ENCODE measurements at places on chromosomes 16 and 17.
A peak's percentile ranks its signal among the peaks of the same experiment; 100 is the strongest.

DNA sequence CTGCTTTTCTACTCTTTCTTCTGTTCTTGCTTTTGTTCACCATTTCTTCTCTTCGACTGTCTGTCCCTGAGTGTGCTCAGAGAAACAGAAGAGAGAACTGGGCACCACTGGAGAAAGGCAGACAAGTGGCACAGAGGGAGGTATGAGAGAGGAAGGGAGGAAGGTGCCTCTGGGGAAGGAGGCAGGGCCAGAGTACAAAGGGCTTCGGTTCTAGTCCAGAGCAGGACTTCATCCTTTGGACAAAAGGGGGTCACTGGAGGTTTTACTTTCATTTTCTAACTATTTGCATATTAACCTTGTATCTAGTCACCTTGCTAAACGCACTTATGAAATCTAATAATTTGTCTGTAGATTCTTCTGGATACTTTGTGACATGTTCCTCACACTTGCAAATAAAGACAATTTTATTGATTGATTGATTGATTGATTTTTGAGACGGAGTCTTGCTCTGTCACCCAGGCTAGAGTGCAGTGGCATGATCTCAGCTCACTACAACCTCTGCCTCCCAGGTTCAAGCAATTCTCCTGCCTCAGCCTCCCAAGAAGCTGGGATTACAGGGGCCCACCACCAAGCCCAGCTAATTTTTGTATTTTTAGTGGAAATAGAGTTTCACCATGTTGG, 13.5 kb downstream of the ITGB4 start:
- no peak overlapping the region for H3K27ac ChIP-seq
- DNase-seq, result no peak
- peaks cover 61% of the 10 kb centered on the region for H3K36me3 ChIP-seq

DNA sequence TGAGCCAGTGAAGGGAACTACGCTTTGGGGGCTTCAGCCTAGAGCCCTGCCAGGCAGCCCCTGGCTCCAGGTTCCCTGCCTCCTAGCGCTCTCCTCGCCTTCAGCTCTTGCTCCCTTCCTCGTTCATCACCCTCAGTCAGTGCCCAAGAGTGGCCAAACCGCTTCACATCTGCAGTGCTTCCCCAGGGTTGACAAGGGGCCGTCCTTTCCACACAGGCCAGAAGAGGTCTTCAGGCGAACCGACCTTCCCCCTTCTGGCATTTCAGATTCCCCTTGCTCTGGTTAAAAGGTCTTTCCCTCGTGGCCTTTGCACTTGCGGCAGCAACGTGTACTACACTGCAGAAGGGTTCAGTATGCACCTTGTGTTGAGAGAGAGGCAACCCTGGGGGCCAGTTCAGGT, 4.1 kb downstream of the RASD1 start:
- H3K4me1 ChIP-seq, result peaks cover 36% of the 10 kb centered on the region
- DNase-seq, result no peak
- H3K27ac ChIP-seq, result no peak overlapping the region
- peaks cover 28% of the 10 kb centered on the region for H3K36me3 ChIP-seq

GRCh38 chr16:54526916-54527315, 240.3 kb upstream of the IRX3 start:
- H3K4me3 ChIP-seq, result no peak overlapping the region
- no peaks in the 10 kb centered on the region for H3K4me1 ChIP-seq
- no peak for DNase-seq
- no peaks in the 10 kb centered on the region for H3K36me3 ChIP-seq

DNA sequence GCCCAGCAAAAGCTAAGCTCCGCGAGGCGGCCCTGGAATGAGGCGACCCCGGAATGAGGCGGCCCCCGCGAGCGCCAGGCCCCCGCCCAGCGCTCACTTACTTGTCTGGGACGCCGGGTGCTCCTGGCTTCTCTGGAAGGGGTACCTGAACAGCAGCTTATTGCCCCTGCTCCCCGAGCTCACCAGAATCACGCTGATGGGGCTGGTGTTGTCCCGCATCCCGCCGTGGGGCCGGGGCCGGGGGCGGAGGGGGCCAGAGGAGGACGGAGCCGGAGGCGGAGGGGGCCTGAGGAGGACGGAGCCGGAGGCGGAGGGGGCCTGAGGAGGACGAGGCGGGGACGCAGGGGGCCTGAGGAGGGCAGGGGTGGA, 440 bp downstream of the NPRL3 start:
- H3K4me3 ChIP-seq, result peak overlapping the region; percentile 68
- H3K4me1 ChIP-seq, result peaks cover 24% of the 10 kb centered on the region

DNA sequence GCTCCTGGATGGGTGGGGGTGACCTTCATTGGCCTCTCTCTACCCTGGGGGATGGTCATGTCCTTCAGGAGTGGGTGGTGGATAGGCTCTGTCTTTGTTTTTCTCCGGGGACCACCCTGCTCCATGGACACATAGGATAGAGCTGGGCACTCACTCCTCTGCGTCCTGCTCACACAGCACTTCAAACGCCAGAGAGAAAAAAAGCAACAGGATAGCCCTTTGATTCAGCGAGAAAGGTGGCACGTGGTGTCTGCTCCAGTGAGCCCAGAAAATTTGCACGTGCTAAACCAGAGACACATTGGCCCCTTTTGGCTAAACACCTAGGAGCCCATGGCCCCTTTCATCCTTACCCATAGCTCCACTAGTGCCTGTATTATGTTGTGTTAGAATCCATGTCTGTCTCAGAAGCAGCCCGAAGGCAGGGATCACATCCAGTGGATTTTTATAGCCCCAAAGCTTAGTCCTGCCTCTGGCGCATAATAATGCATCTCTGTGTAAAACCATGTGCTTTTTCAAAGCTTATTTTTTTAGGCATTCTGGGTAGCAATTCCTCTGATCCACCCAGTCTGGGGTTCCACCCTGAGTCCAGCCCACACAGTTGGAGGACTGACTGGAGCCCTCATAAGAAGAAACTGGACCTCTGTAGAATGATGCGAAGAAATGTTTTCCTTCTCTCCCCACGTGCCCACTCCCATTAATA, 90.1 kb downstream of the ASIC2 start:
- H3K27me3 ChIP-seq, result no peaks in the 10 kb centered on the region
- DNase-seq, result no peak
- no peaks in the 10 kb centered on the region for H3K36me3 ChIP-seq

DNA sequence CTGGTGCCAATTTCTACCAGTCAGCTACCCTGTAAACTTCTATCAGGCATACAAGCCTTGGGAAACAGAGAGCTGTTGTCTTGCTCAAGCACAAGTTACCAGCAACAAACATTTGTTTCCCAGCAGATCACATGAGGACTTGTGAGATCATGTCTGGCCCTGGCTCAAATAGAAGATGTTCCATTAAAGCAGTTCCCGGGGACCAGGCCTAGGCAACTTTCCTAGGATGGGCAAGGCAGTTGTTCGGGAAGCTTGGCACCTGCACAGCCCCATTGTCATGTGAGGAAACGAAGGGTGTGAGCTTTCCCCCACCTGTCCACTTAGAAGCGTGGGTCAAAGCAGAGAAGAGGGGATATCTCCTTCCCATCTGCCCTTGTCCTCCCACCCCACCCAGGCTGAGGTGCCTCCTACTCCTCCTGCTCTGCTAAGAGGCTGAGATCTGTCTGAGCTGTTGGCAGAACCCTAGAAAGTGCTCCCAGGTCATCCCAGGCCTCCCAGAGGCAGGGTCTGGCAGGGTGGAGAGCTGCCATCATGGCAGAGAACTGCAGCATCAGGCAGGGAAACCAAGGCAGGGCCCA, 11.2 kb upstream of the SLC47A2 start:
- H3K4me3 ChIP-seq, result no peak overlapping the region
- no peak for DNase-seq
- peaks cover 3% of the 10 kb centered on the region for H3K27me3 ChIP-seq
- no peaks in the 10 kb centered on the region for H3K36me3 ChIP-seq
- peaks cover 30% of the 10 kb centered on the region for H3K4me1 ChIP-seq

- peak overlapping the region; percentile 16 for H3K4me3 ChIP-seq
- no peaks in the 10 kb centered on the region for H3K27me3 ChIP-seq
- H3K4me1 ChIP-seq, result peaks cover 11% of the 10 kb centered on the region
- H3K27ac ChIP-seq, result peak overlapping the region; percentile 33
- DNase-seq, result no peak
Observed at GRCh38 chr17:7634384-7634783, 4.4 kb downstream of the SHBG start.

DNA sequence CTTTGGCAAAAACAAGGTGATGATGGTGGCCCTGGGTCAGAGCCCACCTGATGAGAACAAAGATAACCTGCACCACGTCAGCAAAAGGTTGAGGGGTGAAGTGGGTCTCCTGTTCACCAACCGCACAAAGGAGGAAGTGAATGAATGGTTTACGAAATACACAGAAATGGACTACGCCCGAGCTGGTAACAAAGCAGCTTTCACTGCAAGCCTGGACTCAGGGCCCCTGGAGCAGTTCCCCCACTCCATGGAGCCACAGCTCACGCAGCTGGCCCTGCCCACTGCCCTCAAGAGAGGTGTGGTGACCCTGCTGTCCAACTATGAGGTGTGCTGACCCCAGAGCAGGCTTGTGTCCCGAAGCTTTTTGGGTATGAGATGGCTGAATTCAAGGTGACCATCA, 29.7 kb upstream of the DLX4 start:
- peaks cover 2% of the 10 kb centered on the region for H3K4me1 ChIP-seq
- H3K36me3 ChIP-seq, result no peaks in the 10 kb centered on the region
- no peak overlapping the region for H3K27ac ChIP-seq
- H3K27me3 ChIP-seq, result peaks cover 23% of the 10 kb centered on the region
- DNase-seq, result no peak
- no peak overlapping the region for H3K4me3 ChIP-seq

DNA sequence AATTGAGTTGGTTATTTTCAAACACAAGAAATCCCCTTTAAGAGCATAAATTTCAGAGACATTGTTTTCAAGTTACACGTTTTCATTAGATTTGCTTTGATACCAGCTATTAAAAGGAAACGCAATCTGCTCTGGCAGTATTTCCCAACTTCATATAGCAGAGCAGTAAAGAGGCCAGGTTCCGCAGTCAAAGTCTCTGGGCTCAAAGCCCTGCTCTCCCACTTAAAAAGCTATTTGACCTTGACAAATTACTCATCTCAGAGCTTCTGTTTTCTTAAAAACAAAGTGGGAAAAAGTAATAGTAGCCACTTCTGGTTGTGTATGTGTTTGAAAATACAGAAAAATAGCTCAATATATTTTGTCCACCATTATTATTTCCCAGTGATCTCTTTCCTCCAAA, 89.7 kb upstream of the CDYL2 start:
- no peaks in the 10 kb centered on the region for H3K36me3 ChIP-seq
- H3K4me3 ChIP-seq, result no peak overlapping the region
- no peaks in the 10 kb centered on the region for H3K4me1 ChIP-seq
- DNase-seq, result no peak
- H3K27ac ChIP-seq, result no peak overlapping the region

DNA sequence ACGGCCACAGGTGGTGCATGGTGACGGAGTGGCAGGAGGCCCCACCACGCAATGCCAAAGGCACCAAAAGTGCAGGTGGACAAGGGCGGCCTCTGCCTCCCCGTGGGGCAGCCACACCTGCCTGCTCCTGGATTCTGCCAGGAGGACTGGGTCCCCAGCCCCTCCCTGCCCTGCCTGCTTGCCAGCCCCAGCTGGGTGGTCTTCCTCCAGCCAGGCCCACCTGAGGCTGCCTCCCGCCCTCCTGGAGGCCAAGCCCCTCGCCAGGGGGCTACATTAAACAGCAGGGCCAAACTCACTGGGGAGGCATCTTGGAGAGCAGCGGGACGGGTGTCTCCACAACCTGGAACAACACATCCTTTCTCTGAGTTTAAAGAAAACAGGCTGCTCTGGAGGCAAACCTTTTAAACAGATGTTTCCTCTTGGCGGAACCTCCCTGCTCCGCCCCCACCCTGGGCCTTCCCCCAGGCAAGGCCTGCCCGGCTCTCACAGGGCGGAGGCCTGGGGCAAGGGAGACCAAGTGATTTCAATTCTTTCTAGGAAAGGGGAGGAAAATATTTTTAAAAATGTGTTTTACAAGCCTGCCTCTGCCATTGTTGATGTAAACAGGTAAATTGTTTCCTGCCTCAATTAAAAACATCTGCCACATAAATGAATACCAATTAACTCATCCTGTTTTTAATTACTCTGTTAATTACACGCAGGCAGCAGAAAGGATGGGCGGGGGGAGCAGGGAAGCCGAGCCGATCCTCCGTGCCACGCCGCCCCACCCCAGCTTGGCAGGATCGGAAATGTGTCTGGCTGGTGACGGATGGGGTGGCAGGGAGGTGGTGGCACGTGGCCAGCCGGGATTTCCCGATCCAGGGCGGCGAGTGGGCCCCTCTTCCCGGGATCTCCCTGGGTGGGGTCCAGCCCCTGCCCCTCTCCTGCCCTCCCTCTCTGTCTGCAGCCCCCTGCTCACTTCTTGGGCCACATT, 54.4 kb upstream of the PABPN1L start:
- peaks cover 36% of the 10 kb centered on the region for H3K36me3 ChIP-seq
- DNase-seq, result peak; percentile 93
- H3K4me3 ChIP-seq, result no peak overlapping the region
- peak overlapping the region; percentile 57 for H3K27ac ChIP-seq

Measured in spinal cord (tissue), 10 donors.